Frontal cortex (tissue), 4 donors: ENCODE measurements at places on chromosomes 7 and 10. TPM values are rescaled to one million over a fixed set of nuclear protein-coding genes. Genes with fewer than 3 reads are reported as not detected.

The COL13A1 gene
- total RNA-seq, result 2.0 TPM

The GPR26 gene
- 5.3 TPM for total RNA-seq

The TBXAS1 gene
- 2.9 TPM for total RNA-seq

The CFAP46 gene
- 2.0 TPM for total RNA-seq

The SPDYE1 gene
- total RNA-seq, result not detected

The PLAC9 gene
- total RNA-seq, result 0.82 TPM

The CALHM3 gene
- not detected for total RNA-seq

The SVOPL gene
- 0.82 TPM for total RNA-seq

The MMRN2 gene
- total RNA-seq, result 4.1 TPM

The ANKRD22 gene
- under 0.01 TPM for total RNA-seq

The INA gene
- 138 TPM for total RNA-seq

The LIPK gene
- not detected for total RNA-seq

The CDH23 gene
- total RNA-seq, result 3.3 TPM

The HTRA1 gene
- total RNA-seq, result 41.2 TPM

The DAGLB gene
- total RNA-seq, result 25.7 TPM

The CRPPA gene
- total RNA-seq, result 9.0 TPM

The ATOH7 gene
- 0.41 TPM for total RNA-seq

The HOXA10 gene
- total RNA-seq, result not detected

The PSMC2 gene
- total RNA-seq, result 95.0 TPM

The FASTK gene
- 32.6 TPM for total RNA-seq

The MKX gene
- 1.6 TPM for total RNA-seq

The WNT8B gene
- not detected for total RNA-seq

The VWA2 gene
- total RNA-seq, result 2.9 TPM

The FAM25A gene
- total RNA-seq, result not detected

The SEMA3C gene
- 307 TPM for total RNA-seq

The SLC26A3 gene
- total RNA-seq, result not detected

The TLX1 gene
- not detected for total RNA-seq

The TFR2 gene
- total RNA-seq, result 2.9 TPM

The NACAD gene
- total RNA-seq, result 4.9 TPM

The POLR2J gene
- total RNA-seq, result 11.8 TPM

The C10orf67 gene
- 0.41 TPM for total RNA-seq

The SPDYE6 gene
- total RNA-seq, result not detected

The MUC3A gene
- under 0.01 TPM for total RNA-seq

The OPN1SW gene
- total RNA-seq, result not detected

The COX19 gene
- 13.9 TPM for total RNA-seq

The PIK3CG gene
- 1.6 TPM for total RNA-seq

The CYP2C8 gene
- total RNA-seq, result 1.2 TPM

The HMX2 gene
- total RNA-seq, result not detected

The GSAP gene
- 9.0 TPM for total RNA-seq

The CNPY1 gene
- total RNA-seq, result under 0.01 TPM

The ANKRD61 gene
- total RNA-seq, result under 0.01 TPM

The EPHB6 gene
- 29.3 TPM for total RNA-seq

The NRP1 gene
- total RNA-seq, result 49.3 TPM

The CCDC186 gene
- total RNA-seq, result 45.2 TPM
